ENCODE measurements at places on chromosomes 16 and 17.

- DNase-seq, result no peak
Observed at GRCh38 chr17:778096-778495, 4.0 kb downstream of the GLOD4 start.

GRCh38 chr16:77344341-77344740 lies 90.5 kb downstream of the ADAMTS18 start:
- DNase-seq, result no peak

DNA sequence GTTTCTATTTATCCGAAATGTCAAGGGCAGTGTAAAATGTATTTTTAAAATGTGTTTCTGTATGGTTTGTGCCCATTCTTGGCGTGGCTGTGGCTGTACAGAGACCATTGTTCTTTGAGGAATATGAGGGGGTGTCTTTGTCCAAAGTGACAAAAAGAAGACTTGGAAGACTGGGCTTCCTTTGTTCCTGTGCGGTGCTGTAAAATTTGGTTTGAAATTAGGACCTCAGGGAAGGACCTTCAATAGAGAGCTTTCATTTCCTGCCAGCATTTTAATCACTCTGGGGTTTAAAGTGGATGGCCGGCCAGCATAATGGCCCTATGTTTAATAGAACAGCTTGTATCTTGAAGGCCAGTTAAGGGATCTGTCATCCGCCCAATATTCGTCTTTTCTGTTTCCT lies 190.1 kb upstream of the TBX2 start:
- no peak for DNase-seq

- DNase-seq, result no peak
Observed at GRCh38 chr17:17348872-17349723, 45.9 kb downstream of the NT5M start.

- DNase-seq, result peak; percentile 4
Observed at GRCh38 chr16:27748868-27749546, 199.1 kb downstream of the KATNIP start.

- no peak for DNase-seq
Observed at GRCh38 chr17:51439395-51440229, 179.3 kb downstream of the UTP18 start.

All from activated naive CD8-positive, alpha-beta T cell treated with anti-CD3 and anti-CD28 coated beads, Interleukin-2, amount 50 U/mL, for 24 hours (primary cell).